CD4-positive, CD25-positive, alpha-beta regulatory T cell (primary cell): ENCODE measurements at places on chromosomes 12 and 14. TPM values are rescaled to one million over a fixed set of nuclear protein-coding genes. Genes with fewer than 3 reads are reported as not detected.

The OR4K1 gene
- not detected for polyA plus RNA-seq

- peak overlapping the region; percentile 51 for H3K4me3 ChIP-seq
- H3K36me3 ChIP-seq: peaks cover 19% of the 10 kb centered on the region
- peak overlapping the region; percentile 68 for H3K27ac ChIP-seq
- H3K4me1 ChIP-seq: peaks cover 26% of the 10 kb centered on the region
Measured at GRCh38 chr12:120711411-120711810, 1.2 kb downstream of the UNC119B start.

DNA sequence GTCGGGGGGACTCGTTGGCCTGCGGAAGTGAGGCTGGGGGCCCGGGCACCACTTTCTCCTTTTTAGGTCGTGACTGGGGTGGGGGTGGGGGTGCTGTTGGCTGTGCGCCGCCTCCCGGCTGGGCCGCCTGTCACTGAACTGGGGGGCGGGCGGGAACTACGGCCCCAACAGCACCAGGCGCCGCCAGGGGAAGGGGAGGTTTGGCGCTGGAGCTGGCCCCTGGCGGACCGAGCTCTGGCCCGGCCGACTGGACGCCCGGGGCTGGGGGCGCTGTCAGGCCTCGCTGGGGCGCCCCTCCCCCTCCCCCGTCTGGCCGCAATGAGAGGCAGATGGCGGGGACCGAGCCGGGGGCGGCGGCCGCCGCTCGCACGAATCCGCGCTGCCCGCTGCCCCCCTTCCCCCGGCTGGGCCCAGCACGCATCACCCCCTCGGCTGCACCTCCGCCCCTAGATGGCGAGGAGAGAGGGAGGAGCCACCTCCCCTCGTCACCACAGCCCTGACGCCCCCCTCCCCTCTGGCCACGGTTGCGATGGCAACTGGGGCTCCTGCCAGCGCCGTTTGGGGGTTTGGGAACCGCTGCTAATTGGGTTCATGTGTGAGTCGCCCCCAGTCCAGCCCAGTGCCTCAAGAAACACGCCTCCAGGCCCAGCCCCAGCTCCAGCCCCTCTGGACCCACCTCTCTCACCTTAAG, 723 bp downstream of the NFATC4 start:
- no peak overlapping the region for H3K4me3 ChIP-seq
- H3K27me3 ChIP-seq: peaks cover 24% of the 10 kb centered on the region
- DNase-seq: peak; percentile 16
- no peak overlapping the region for H3K27ac ChIP-seq
- H3K36me3 ChIP-seq: no peaks in the 10 kb centered on the region
- peaks cover 37% of the 10 kb centered on the region for H3K4me1 ChIP-seq

DNA sequence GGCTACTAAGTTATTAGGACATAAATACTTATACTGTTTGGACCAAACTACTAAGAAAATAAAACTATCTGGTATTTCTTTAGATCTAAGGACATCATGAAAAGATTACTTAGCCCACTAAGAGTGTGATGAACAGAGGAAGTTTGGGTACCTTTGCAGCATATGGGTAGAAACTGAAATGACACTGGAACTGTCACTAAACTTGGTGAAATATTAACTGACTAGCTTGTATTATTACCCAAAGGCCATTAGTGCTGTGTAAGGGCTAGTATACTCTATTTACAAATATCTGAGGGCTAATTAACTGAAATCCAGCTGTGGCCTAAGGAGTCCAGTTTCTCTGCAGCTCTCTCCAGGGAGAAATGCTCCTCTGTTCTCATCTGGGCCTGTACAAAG, 45.5 kb downstream of the PAWR start:
- DNase-seq: no peak
- no peak overlapping the region for H3K27ac ChIP-seq
- no peaks in the 10 kb centered on the region for H3K27me3 ChIP-seq
- H3K4me3 ChIP-seq: no peak overlapping the region

GRCh38 chr12:11693067-11693466, 43.6 kb downstream of the ETV6 start:
- no peak overlapping the region for H3K27ac ChIP-seq
- H3K4me1 ChIP-seq: no peaks in the 10 kb centered on the region
- DNase-seq: no peak
- H3K27me3 ChIP-seq: no peaks in the 10 kb centered on the region
- H3K4me3 ChIP-seq: no peak overlapping the region

GRCh38 chr12:105212438-105212837, 23.5 kb downstream of the APPL2 start:
- peaks cover 63% of the 10 kb centered on the region for H3K36me3 ChIP-seq
- DNase-seq: no peak
- H3K27me3 ChIP-seq: no peaks in the 10 kb centered on the region
- no peaks in the 10 kb centered on the region for H3K4me1 ChIP-seq
- no peak overlapping the region for H3K27ac ChIP-seq

The CLEC2A gene
- not detected for polyA plus RNA-seq

DNA sequence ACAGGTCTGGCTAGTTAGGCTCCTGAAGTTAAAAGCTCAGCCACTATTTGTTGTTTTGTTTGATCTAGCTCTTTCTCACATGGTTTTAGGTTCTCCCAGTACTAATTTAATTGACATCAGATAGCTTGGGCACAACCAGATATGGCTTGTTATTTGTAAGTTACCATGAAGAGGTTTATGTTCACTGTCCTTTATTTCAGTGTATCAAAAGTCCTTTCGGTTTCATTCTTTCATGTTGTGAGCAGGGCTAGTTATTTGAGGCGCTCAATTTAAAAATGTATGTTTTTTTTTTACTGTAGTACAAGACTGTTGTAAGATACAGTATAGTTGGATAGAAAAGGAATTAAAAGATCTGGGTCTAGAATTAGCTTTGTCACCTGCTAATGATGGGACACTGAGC, 7.0 kb downstream of the GPX2 start:
- peak overlapping the region; percentile 66 for H3K27ac ChIP-seq
- H3K4me1 ChIP-seq: peaks cover 35% of the 10 kb centered on the region
- H3K4me3 ChIP-seq: peak overlapping the region; percentile 76
- H3K27me3 ChIP-seq: no peaks in the 10 kb centered on the region
- H3K36me3 ChIP-seq: peaks cover 50% of the 10 kb centered on the region

GRCh38 chr12:47900131-47901062, 4.4 kb downstream of the VDR start:
- H3K36me3 ChIP-seq: no peaks in the 10 kb centered on the region
- H3K27ac ChIP-seq: no peak overlapping the region
- no peak for DNase-seq
- peaks cover 58% of the 10 kb centered on the region for H3K4me1 ChIP-seq
- H3K27me3 ChIP-seq: no peaks in the 10 kb centered on the region

DNA sequence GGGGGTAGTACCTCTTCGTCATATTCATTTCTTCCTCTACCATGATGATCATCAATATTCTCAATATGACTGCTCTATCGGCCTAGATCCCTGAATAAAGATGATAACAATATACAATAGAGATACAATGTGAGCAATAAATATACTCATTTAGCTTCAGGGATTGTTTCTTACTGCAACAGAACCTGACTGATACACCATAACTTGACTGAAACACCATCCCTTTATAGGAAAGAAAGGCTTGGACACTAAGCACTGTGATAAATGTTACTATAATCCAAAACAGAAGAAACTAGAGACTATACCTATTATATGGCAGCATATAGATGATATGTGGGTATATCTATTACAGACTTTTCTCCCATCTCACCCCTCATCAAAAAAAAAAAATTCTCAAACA, 1.2 kb upstream of the RHOJ start:
- no peak for DNase-seq
- no peaks in the 10 kb centered on the region for H3K4me1 ChIP-seq
- no peak overlapping the region for H3K4me3 ChIP-seq
- H3K27me3 ChIP-seq: peaks cover 9% of the 10 kb centered on the region
- no peak overlapping the region for H3K27ac ChIP-seq

GRCh38 chr12:49369411-49370145, 2.3 kb downstream of the SPATS2 start:
- no peaks in the 10 kb centered on the region for H3K36me3 ChIP-seq
- no peak overlapping the region for H3K27ac ChIP-seq
- H3K27me3 ChIP-seq: no peaks in the 10 kb centered on the region

DNA sequence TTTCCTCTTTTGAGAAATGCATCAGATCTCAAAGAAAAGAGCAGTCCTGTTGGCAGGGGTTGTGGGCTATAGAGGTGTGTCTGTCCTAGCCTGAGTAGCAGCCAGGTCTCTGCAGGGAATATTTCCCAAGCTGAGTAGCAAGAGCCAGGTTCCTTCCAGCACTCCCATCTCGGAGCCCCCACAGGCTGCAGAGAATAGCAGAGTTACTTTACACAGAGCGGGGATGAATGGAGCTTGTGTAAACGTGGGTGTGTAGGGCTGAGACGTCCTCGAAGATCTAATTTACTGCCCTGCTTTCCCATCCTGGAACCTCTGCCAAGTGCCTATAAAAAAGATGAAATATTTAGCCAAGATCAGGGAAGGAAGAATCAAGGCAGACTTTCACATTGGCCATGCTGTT, 156.6 kb downstream of the TSPAN9 start:
- DNase-seq: no peak
- H3K4me3 ChIP-seq: no peak overlapping the region

GRCh38 chr14:21066882-21067502, 3.1 kb upstream of the ARHGEF40 start:
- no peak overlapping the region for H3K27ac ChIP-seq
- H3K4me1 ChIP-seq: peaks cover 34% of the 10 kb centered on the region
- peaks cover 31% of the 10 kb centered on the region for H3K27me3 ChIP-seq
- no peaks in the 10 kb centered on the region for H3K36me3 ChIP-seq
- DNase-seq: no peak

GRCh38 chr14:73877790-73878189, 8.9 kb upstream of the ZNF410 start:
- H3K36me3 ChIP-seq: no peaks in the 10 kb centered on the region
- no peaks in the 10 kb centered on the region for H3K4me1 ChIP-seq
- DNase-seq: no peak

GRCh38 chr14:32985866-32986265, 47.2 kb downstream of the NPAS3 start:
- H3K27ac ChIP-seq: no peak overlapping the region
- DNase-seq: no peak
- no peaks in the 10 kb centered on the region for H3K36me3 ChIP-seq
- no peak overlapping the region for H3K4me3 ChIP-seq
- no peaks in the 10 kb centered on the region for H3K4me1 ChIP-seq

The FSCB gene
- polyA plus RNA-seq: not detected

DNA sequence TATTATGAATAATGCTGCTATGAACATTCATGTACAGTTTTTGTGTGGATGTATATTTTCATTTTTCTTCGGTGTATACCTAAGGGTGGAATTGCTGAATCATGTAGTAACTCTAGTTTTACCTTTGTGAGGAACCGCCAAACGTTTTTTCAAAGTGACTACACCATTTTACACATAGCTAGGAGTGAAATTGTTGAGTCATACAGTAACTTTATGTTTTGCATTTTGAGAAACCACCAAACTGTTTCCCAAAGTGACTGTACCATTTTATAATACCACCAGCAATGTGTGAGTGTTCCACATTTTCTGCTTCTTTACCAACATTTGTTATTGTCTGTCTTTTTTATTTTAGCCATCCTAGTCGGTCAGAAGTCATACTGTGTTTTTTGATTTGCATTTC, 3.1 kb upstream of the TPH2 start:
- DNase-seq: no peak
- H3K36me3 ChIP-seq: no peaks in the 10 kb centered on the region
- H3K4me1 ChIP-seq: no peaks in the 10 kb centered on the region
- H3K4me3 ChIP-seq: no peak overlapping the region

DNA sequence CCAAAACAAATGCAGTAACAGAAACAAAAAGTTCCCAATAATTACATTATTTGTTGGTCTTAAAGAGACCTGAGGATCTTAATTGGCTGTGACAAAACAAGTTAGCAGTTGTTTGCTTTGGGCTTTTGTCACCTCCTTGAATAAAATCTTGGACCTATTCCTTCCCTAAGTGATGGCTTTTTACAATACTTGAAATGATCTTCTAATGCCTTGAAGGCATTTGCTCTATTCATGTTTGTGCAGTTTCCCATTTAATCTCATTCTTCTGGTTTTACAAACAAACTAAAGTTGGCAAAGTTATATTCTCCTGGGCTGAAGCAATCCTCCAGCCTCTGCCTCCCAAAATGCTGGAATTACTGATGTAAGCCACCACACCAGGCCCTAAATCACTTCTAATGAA, 98.8 kb downstream of the OSBPL8 start:
- no peak overlapping the region for H3K27ac ChIP-seq
- H3K27me3 ChIP-seq: no peaks in the 10 kb centered on the region
- H3K36me3 ChIP-seq: no peaks in the 10 kb centered on the region
- DNase-seq: no peak

The ACOT6 gene
- not detected for polyA plus RNA-seq

The KLRC3 gene
- polyA plus RNA-seq: not detected

The LBHD2 gene
- not detected for polyA plus RNA-seq

DNA sequence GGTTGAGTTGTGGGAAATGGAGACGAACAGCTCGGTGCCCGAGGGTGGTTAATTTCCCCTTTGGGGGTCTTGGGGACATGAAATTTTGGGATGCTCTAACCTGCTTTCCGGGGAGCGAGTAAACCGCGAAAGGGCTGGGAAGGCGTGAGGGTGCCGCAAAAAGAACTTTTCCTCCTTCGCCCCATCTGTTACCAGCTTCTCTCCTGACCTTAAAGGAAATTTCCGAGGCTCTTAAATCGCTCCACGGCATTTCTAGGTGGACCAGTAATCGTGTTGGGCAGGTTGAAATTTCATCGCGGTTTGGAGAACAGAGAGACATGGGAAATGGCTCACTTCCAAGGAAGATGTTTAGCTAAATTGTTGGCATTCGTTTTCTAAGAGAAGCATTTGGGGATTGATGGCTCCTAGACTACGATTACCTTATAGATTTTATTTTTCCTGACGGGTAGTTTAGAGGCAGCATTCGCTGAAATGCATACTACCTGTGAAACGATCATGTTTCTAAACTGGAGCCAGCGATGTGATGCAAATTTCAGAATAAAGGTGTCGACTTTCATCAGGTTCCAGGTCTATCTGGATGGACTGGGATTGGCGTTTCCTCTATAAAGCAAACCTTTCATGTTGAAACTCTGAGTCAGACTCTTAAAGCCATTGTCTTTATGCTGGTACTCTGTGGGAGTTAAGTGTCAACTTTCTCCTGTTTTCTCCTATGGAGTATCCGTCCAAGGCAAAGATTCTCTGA, 414.5 kb downstream of the PCNX1 start:
- H3K27ac ChIP-seq: peak overlapping the region; percentile 95
- H3K4me1 ChIP-seq: peaks cover 54% of the 10 kb centered on the region
- H3K4me3 ChIP-seq: peak overlapping the region; percentile 88
- H3K27me3 ChIP-seq: no peaks in the 10 kb centered on the region

GRCh38 chr12:74732826-74733225, 195.2 kb downstream of the ATXN7L3B start:
- H3K36me3 ChIP-seq: no peaks in the 10 kb centered on the region
- H3K27ac ChIP-seq: no peak overlapping the region
- H3K27me3 ChIP-seq: no peaks in the 10 kb centered on the region
